ENCODE measurements at places on chromosomes 11 and 22.

DNA sequence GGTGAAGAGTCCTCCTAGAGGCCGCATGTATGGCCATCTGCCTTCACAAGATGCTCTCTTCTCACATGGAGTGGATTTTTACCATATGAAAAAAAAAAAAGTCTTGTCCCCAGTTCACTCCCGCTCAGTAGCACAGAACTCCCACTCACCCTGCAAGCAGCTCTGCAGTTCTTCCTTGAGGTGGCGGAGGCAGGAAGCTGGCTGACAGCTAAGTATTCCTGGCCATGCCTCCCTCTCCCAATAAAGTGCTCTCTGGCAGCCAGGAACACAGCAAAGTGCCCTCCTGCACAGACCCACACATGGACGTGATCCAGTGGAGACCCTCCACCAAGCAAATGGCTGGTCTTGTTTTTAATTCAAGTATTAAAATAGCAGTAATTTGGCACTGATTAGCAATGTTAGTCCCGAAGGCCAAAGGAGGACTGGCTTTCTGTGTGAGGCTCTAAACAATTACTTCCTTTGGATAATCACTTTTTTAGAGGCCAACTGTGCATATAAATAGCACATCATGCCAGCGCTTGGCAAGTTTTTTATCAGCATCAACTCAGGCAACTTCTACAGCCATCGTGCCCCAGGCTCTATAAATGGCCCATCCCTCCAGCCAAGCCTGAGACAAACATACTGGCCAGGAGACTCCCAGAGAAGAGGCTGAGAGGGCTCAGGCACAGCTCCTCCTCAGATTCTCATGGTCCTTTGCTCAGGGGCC lies 413.6 kb downstream of the OPCML start:
- DNase-seq = no peak

- DNase-seq = no peak
These were observed 53.5 kb upstream of the CADM1 start for GRCh38 chr11:115557681-115558080.

GRCh38 chr11:28476864-28477263 lies 368.7 kb downstream of the METTL15 start:
- no peak for DNase-seq

DNA sequence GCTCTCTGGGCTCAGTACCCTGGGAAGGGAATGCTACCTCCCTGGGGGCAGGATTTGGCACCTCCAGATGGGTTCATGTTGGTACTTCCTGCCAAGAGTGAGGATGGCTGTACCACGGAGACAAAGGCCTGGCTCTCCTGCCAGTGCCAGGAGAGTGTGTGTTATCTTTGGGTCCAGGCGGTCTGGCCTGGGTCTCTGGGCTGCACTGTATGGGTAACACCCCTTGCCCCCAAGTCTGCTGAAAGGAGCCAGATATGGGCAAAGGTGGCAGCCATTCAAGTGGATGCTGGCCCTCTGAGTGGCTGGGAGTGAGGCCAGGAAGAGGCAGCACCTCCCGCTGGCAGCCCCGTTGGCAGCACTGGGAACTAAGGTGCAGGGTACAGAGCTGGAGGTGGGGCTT lies 91.5 kb downstream of the NECTIN1 start:
- no peak for DNase-seq

GRCh38 chr11:15965562-15966250 lies 390.6 kb downstream of the SOX6 start:
- DNase-seq = no peak

DNA sequence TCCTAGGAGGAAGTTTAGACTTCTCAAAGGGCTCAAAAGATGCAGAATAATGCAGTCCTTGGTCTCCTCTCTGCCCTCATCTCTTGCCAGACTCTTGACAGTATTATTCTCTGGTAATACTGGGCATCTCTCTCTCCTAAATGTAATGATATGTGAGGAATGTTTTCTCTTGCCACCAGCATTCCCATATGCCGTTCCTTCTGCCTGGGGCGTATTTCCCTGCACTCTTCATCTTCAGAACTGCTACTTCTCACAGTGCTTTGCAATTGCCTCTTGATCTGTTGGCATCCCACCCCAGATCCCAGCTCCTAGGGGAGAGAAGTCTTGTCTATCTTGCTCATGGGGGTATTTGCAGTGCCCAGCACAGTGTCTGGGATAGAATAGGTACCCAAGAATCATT lies 107.4 kb downstream of the RASSF10 start:
- DNase-seq = no peak
